Cortex of kidney (tissue), 1 donor: ENCODE measurements at places on chromosomes 5 and 9.

DNA sequence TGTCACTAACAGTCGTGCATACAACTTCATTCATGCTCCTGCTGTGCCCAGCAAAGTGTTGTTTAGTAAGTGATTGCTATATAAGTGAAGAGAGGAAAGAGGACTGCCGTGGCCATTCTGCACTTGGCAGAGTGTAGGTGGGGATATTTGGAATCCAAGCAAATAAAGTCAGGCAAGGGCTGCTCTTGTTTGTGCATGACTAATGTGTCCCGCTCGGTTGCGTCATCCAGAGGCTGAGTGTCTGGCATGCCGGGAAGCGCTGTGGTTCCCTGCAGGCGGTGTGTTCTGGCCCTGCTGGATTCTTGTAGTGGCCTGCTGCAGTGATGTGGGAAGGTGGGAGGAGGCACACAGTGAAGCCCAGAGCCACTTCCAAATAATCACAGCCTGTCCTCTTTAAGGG, 136.9 kb upstream of the ANKH start:
- DNase-seq, result no peak

DNA sequence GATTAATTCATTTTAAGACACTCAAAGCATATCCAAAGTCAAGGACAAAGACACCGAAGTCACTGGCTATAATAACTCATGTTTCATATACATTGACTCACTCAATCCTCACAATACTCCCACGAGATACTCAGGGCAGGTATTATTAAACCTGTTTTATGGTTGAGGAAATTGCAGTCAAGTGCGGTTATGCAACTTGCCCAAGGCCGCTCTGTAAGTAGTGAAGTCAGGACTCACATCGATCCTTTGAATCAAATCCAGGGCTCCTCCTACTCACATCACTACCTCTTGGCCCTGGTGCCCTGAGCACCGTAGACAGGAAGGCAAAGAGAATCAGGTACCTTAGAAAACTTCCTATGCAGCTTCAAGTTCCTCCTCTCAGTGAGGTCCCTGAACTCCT, 87.8 kb upstream of the APC start:
- DNase-seq, result no peak

- no peak for DNase-seq
Observed at GRCh38 chr9:19807182-19807892, 18.5 kb upstream of the SLC24A2 start.

- no peak for DNase-seq
Observed at GRCh38 chr5:69019668-69020375, 74.0 kb upstream of the SLC30A5 start.

GRCh38 chr9:102054811-102055210, 316.4 kb upstream of the GRIN3A start:
- DNase-seq, result no peak

DNA sequence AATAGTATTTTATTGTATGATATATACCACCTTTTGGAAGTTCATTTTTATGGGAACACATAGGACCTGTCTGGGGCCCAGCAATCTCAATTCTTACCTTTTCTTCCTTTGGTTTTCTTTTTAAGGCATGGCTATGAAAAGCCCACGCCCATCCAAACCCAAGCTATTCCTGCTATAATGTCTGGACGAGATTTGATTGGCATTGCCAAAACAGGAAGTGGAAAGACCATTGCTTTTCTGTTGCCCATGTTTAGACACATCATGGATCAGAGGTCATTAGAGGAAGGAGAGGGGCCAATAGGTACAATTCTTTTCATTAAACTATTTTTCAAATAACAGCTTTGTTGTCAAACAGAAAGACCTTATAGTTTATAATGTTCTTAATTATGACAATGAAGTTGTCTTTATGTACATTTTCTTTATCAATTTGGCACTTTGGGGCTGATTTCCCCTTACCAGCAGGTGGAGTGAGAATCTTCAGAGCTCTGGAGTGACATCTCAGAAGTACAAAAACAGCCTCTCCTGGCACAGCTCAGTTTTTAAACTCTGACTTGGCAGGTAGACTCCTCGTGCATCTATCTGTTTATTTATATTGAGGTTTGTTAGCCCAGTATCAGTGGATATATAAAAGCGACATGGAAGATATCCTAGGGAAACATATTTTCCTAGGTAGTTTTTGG, 25.8 kb downstream of the DDX46 start:
- DNase-seq, result no peak

DNA sequence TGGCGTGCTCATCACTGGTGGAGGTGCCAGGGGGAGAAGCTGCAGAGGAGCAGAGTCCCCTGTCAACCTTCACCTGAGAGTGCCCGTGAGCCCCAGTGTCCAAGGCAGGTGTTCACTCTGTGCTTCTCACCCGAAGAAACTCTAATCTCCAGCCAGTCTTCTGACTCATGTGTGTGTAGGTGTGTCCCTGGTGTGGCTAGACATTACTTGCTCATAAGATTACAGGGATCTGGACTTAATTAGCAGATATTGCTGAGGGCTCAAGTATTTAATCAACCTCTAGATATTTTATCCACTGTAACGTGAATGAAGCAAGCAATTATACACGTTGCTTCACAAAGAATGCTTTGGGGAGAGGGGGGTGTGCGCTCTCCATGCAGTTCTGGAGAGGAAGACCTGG, 72.5 kb downstream of the MED10 start:
- DNase-seq, result no peak

DNA sequence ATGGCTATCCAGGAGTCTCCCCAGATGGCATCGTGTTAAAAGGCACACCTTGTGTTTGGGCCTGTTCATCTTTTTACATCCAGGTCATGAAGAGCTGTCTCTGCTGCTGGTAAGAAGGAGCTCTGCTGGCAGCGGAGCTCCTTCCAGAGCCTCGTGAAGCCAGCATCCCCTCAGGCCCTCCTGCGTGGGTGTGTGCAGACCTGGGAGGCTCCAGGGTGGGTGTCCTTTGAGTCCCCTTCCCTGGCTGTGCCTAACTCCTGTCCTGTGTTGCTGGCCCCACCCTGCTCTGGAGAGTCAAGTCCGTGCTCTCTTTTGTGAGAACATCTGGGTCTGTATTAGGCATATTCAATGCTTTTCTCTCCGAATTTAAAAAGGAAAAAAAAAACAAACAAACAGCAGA, 149.6 kb upstream of the IRX2 start:
- DNase-seq, result no peak

GRCh38 chr5:119332978-119333401, 22.8 kb upstream of the TNFAIP8 start:
- no peak for DNase-seq

GRCh38 chr5:133240425-133241091, 188.7 kb downstream of the HSPA4 start:
- DNase-seq, result no peak
